Mesenchymal stem cell (in vitro differentiated cells and primary cell): ENCODE measurements at places on chromosomes 6 and 20.

GRCh38 chr6:73984571-73985210 is 288.7 kb downstream of the CD109 start:
- H3K4me3 ChIP-seq = no peak overlapping the region
- no peaks in the 10 kb centered on the region for H3K27me3 ChIP-seq
- H3K4me1 ChIP-seq = no peaks in the 10 kb centered on the region
- no peak overlapping the region for H3K27ac ChIP-seq
- no peaks in the 10 kb centered on the region for H3K36me3 ChIP-seq

DNA sequence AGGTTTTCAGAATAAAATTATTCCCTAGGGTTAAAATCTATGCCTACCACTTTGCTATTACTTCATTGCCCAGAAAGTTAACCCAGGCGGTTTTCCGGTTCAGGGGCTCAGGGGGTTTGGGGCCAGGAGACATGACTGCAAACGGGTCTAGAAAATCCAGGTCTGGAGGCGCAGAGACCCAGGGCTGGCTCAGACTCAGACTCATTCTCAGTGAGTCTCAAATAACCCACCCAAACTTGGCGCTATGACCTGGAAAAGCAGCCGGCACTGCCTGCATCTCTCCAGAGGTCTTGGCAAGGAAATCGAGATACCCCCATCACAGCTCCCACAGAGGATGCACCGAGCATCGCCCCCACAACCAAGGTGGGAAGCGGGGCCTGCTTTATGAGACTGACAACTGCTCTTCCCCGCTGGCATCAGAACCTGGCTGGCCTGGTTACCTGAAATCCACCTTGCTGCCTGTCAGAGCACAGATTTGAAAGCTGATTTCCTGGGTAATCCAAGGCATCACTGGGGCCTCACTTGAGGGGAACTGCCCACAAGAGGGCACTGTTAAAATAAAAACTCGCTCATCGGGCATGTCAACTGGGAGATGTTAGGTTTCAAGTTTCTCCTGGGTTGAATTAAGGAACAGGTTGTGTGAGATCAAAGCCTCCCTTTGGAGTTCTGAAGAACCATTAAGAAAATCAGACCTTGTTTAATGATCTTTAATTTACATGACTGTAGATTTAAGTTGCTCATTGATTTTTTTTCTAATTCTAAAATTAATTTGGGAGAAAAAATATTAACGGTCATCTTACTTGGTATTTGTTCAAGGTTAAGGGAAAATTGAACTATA is 55.1 kb downstream of the KIF16B start:
- no peak overlapping the region for H3K4me3 ChIP-seq
- H3K27me3 ChIP-seq = no peaks in the 10 kb centered on the region
- peaks cover 5% of the 10 kb centered on the region for H3K36me3 ChIP-seq

GRCh38 chr6:4125933-4126864 is 9.2 kb downstream of the ECI2 start:
- H3K4me1 ChIP-seq = peaks cover 4% of the 10 kb centered on the region
- DNase-seq = peak; percentile 88
- H3K4me3 ChIP-seq = peak overlapping the region; percentile 10
- H3K36me3 ChIP-seq = peaks cover 87% of the 10 kb centered on the region

GRCh38 chr6:108027594-108027993 is 46.9 kb downstream of the OSTM1 start:
- H3K4me3 ChIP-seq = no peak overlapping the region
- H3K27ac ChIP-seq = no peak overlapping the region
- no peaks in the 10 kb centered on the region for H3K4me1 ChIP-seq
- DNase-seq = no peak
- H3K36me3 ChIP-seq = peaks cover 30% of the 10 kb centered on the region
- H3K27me3 ChIP-seq = no peaks in the 10 kb centered on the region

- no peaks in the 10 kb centered on the region for H3K36me3 ChIP-seq
- H3K4me3 ChIP-seq = no peak overlapping the region
- DNase-seq = peak; percentile 97
- no peaks in the 10 kb centered on the region for H3K27me3 ChIP-seq
- H3K4me1 ChIP-seq = peaks cover 5% of the 10 kb centered on the region
Observed at GRCh38 chr20:57040924-57041323, 225.5 kb downstream of the BMP7 start.

GRCh38 chr6:91428953-91429560 is 842.2 kb upstream of the MAP3K7 start:
- H3K27me3 ChIP-seq = no peaks in the 10 kb centered on the region
- DNase-seq = no peak
- no peaks in the 10 kb centered on the region for H3K36me3 ChIP-seq
- no peaks in the 10 kb centered on the region for H3K4me1 ChIP-seq
- H3K27ac ChIP-seq = no peak overlapping the region
- no peak overlapping the region for H3K4me3 ChIP-seq

DNA sequence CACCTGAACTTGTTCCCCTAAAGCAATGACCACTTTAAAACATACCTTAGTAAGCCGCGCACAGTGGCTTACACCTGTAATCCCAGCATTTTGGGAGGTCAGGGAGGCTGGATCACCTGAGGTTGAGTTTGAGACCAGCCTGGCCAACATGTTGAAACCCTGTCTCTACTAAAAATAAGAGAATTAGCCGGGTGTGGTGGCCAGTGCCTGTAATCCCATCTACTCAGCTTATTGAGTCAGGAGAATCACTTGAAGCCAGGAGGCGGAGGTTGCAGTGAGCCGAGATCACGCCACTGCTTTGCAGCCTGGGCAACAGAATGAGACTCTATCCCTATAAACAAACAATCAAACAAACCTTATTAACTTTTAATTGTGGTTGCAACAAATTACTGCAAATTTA is 1.6 kb upstream of the RAET1E start:
- H3K4me3 ChIP-seq = no peak overlapping the region
- H3K27ac ChIP-seq = no peak overlapping the region
- peaks cover 4% of the 10 kb centered on the region for H3K4me1 ChIP-seq
- no peaks in the 10 kb centered on the region for H3K36me3 ChIP-seq
- no peaks in the 10 kb centered on the region for H3K27me3 ChIP-seq
- no peak for DNase-seq

DNA sequence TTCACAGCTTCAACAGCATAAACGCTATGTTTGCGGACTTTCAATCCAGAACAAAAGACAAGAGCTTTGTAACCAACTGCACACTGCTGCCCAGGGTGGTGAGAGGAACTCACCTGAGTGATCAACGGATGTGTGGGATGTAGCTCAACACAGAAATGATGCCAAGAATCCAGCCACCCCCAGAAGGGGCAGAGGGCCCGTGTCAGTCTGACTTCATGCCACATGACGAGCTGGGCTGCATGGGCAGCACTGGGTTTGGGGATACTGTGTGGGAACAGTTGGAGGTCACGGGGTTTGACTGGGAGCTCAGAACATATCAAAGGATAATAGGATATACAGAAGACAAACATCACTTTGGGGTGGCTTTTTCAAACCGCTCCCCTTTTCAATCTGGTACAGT is 79.4 kb upstream of the TRAF3IP2 start:
- H3K36me3 ChIP-seq = peaks cover 69% of the 10 kb centered on the region
- no peaks in the 10 kb centered on the region for H3K27me3 ChIP-seq
- DNase-seq = no peak

DNA sequence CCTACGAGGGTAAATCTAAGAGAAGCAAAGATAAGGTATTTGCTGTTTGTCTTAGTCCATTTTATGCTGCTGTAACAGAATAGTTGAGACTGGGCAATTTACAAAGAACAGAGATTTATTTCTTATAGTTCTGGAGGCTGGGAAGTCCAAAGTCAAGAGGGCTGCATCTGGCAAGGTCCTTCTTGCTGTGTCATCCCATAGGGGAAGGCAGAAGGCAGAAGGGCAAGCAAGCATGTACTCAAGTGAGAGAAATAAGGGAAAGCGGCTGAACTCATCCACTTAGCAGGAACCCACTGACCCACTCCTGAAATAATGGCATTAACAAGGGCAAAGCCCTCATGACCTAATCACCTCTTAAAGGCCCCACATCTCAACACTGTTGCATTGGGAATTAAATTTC is 102.7 kb downstream of the AGPAT4 start:
- H3K27me3 ChIP-seq = no peaks in the 10 kb centered on the region
- no peak for DNase-seq
- no peak overlapping the region for H3K27ac ChIP-seq
- H3K4me1 ChIP-seq = peaks cover 25% of the 10 kb centered on the region

DNA sequence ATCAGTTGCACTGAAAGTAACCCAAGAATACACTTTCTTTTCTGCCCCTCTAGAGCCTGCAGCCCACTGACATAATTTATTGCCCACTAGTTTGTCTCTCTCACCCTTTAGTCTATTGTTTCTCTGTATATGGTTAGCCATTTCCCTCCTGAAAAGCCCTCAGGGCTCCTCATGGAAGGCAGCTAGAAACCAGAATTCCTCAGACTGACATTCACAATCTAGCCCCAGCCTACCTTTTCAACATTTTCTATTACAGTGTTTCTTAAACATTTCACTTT is 21.4 kb upstream of the PAQR8 start:
- no peaks in the 10 kb centered on the region for H3K36me3 ChIP-seq
- no peak for DNase-seq
- no peak overlapping the region for H3K27ac ChIP-seq
- H3K4me3 ChIP-seq = no peak overlapping the region
- H3K4me1 ChIP-seq = no peaks in the 10 kb centered on the region

DNA sequence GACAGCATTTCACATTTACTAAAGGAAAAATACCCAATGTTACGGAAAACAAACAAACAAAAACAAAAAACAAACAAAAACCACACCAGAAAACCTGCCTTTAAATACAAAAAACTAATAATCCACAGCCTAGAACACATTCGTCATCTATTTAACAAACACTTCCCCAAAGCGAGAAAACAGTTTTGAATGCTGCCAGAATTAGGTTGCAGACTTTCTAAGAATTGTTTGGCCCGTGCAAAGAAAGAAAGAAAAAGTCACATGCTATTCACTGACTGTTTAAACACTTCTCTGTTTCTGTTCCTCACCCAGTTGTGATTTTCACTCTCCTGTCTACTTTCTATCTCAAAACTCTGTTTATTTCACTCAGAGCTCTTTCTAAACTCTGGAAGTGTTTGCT is 52.5 kb downstream of the BCAS1 start:
- DNase-seq = no peak
- H3K27me3 ChIP-seq = no peaks in the 10 kb centered on the region
- H3K4me1 ChIP-seq = no peaks in the 10 kb centered on the region

GRCh38 chr6:157728183-157728881 is 94.7 kb upstream of the SNX9 start:
- H3K27me3 ChIP-seq = no peaks in the 10 kb centered on the region
- peaks cover 2% of the 10 kb centered on the region for H3K4me1 ChIP-seq
- peaks cover 20% of the 10 kb centered on the region for H3K36me3 ChIP-seq
- H3K27ac ChIP-seq = no peak overlapping the region
